Activated CD4-positive, alpha-beta T cell treated with anti-CD3 and anti-CD28 coated beads, Interleukin-2, Interleukin-6, amounts not matched to agents 100 ng/mL and 50 ng/mL, durations not matched to agents 16 hours and 8 hours (primary cell): ENCODE measurements at places on chromosomes 12 and 14.

DNA sequence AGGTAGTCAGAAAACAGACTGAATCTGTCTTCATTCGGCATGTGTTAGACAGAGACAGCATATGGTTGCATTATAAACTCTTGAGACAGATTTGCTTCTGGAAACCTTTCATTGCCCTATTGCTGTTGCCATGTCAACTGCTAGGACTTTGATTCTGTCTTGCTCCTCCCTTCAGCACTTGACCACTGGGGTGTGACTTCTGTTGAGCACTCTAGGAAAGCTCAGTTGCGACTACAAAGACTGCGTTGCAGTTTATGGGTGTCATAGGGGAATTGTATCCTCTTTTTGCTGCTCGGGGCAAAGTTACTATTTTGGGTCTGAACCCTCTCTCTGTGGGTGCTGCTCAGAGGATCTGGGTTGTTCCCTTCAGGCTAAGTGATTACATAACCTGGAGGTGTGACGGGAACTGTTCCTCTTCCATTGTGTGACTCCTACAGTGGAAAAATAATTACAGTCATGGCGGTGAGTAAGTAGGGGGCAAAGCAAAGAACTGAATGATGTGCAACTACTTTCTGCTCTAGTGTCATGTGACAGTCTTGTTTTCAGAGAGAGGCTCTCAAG lies 44.3 kb upstream of the TRIM9 start:
- no peak for DNase-seq

DNA sequence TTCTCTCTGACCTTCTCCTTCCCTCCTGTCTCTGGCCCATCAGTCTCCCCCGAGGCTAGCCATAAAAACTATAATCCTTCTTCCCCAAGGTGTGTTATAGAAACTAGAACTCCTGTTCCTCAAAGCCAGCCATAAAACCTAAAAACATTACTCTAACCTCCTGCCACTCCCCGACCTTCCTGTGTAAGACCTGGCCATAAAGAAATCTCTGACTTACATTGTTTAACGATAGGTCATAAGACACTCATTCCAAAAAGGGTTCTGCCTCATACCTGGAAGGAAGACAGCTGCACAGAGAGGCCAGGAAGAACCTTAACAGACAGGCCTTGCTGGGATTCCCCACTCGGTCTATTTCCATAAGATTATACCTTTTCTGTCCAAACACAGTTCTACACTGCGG lies 70.9 kb upstream of the EEA1 start:
- no peak for DNase-seq

DNA sequence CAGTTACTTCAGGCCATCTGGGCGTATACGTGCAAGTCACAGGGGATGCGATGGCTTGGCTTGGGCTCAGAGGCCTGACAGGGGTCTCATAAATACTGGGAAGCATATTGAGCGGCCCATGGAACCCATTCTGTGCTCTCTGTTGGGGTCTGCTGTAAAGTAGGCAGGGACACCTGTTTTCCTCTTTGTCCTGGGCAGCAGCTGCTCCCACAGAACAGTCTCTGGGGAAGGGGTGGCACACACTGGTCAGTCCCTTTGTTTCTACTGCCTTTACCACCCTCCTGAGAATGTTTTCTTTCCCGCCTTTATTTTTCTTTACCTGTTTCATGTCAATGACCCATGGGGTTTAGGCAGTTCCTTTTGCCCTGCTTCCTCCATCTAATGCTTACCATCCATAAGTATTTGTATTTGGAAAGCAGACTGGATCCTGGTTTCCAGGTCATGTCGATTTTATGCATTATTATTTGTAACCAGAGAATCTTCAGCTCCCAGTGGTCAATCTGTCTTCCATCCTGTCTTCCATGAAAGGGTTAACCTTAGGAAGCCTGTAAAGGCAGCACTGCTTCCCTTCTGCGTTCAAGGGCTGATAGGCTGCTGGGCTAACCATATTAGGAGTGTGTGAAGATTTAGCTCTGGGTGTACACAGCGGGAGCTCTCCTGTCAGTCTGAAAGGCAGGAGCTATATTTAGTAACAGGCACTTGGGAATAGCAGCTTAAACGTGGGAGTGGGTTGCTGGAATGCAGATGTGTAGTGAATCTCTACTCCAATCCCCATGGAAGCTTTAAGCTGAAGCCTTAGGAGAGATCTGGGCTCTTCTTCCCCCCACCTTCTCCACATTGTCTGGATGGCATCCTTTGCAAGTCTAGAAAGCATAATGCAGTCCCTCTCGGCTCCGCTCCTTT lies 124.0 kb downstream of the DYRK2 start:
- DNase-seq, result no peak

GRCh38 chr12:68560851-68561422 lies 49.8 kb upstream of the RAP1B start:
- DNase-seq, result no peak

DNA sequence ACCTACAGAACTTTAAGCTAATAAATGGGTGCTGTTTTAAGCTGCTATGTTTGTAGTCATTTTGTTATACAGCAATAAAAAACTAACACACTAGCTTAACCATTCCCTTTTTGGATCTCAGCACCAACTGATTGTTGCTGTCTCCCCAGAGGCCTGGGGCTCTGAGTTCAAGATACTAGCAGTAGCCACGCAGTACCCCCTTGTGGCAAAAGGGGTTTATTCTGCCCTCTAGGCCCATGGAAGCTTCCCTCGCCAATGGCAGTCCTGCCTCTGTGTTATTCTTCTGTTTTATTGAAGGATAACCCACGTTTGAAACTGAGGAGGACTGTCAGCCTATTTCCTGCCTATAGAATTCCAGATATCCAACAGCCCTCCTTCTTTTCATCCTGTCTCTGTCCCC lies 455.3 kb upstream of the ATP2B1 start:
- peak; percentile 3 for DNase-seq

GRCh38 chr12:57611827-57612710 lies 834 bp downstream of the ARHGEF25 start:
- DNase-seq, result no peak
